Uterus (tissue), 4 donors: ENCODE measurements at places on chromosomes 12 and 14. TPM values are rescaled to one million over a fixed set of nuclear protein-coding genes. Genes with fewer than 3 reads are reported as not detected.

AP5M1 gene
- total RNA-seq: 42.4 TPM

KCNC2 gene
- not detected for total RNA-seq

ZDHHC22 gene
- not detected for total RNA-seq

FNTB gene
- 28.6 TPM for total RNA-seq

CD4 gene
- total RNA-seq: 12.4 TPM
